ENCODE measurements at places on chromosomes 1 and 21. TPM values are rescaled to one million over a fixed set of nuclear protein-coding genes. Genes with fewer than 3 reads are reported as not detected.

Gene ALX3
- not detected for total RNA-seq

Gene MYOC
- 1.3 TPM for total RNA-seq

DNA sequence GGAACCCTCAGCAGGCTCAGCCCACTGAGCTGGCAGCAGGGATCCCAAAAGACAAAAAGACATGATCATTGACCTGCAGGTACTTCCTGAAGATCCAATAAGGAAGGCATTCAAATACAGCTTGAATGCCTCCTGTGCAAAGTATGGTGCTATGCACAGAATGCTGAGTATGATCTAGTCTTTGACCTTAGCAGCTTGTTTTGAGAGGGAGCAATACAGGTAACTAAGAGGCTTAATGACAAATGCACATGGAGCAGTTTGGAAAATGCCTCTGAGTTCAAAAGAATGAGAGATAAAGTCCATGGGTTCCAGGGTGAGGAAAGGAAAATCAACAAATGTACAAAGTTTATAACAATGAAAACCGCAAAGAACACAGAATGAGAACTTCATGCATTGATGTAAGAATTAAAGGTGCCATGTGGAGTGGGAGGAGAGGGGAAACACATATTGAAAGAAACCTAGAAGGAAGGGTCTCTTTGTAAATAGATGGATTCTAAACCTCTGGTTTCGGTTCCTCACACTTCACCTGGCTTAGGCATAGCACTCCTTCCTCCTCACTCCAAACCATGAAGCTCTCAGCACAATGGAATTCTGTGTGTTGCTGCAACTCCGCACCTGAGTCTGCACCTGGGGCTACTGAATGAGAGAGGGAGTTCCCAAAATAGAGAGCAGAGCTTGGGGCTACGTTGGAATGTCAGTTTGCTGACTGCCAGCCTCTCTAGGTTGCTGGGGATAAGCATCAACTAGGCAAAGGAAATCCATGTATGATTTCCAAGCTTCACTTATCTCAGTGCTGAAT, 77.6 kb downstream of the PLXNA2 start:
- peaks cover 13% of the 10 kb centered on the region for H3K4me1 ChIP-seq
- DNase-seq, result no peak
- H3K4me3 ChIP-seq, result no peak overlapping the region
- H3K27me3 ChIP-seq, result no peaks in the 10 kb centered on the region
- H3K27ac ChIP-seq, result no peak overlapping the region

DNA sequence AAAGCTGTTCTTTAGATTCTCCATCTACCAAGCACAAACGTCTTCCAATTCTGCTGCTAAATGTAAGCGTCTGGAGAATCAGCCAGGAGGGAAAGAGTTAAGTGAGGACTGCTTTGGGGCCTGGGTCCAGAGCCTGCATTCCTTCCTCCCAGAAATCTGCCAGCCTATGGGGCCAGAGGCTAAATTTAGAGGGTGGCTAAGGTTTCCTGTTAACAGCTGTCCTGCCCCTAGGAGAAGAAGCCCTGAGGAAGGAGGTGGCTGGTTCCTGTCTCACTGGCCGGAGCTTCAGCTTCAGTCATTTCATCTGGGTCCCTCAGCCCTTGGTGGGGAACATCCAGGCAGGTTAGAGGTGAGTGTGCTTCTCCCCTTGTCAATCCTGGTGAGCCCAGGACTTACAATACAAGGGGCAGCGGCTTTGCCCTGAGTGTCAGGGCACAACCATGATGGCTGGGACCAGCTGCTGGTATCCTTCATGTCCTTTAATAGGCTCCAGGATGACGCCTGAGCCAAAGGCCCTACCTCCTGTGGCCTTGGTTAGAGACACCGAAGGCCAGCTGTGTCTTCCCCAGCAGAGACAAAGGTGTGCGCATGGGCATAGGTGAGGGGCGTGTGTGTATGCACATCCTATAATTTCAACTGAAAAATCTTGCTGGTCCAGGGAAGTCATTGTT, at the start of gene STYXL2:
Gene STYXL2 (plus strand): TSS at position 230 of the 671 bp plus-strand sequence. CDS start 775 bp downstream, outside the sequence.
- no peak within 1 kb of the TSS for H3K27ac ChIP-seq
- H3K27me3 ChIP-seq, result no peaks in the 10 kb centered on the region
- H3K36me3 ChIP-seq, result no peaks in the 10 kb centered on the region
- peaks cover 3% of the 10 kb centered on the region for H3K4me1 ChIP-seq

GRCh38 chr1:180863158-180863775, 49.4 kb upstream of the KIAA1614 start:
- H3K4me1 ChIP-seq, result no peaks in the 10 kb centered on the region
- no peaks in the 10 kb centered on the region for H3K27me3 ChIP-seq
- no peak overlapping the region for H3K27ac ChIP-seq
- no peaks in the 10 kb centered on the region for H3K36me3 ChIP-seq
- DNase-seq, result peak; percentile 47

DNA sequence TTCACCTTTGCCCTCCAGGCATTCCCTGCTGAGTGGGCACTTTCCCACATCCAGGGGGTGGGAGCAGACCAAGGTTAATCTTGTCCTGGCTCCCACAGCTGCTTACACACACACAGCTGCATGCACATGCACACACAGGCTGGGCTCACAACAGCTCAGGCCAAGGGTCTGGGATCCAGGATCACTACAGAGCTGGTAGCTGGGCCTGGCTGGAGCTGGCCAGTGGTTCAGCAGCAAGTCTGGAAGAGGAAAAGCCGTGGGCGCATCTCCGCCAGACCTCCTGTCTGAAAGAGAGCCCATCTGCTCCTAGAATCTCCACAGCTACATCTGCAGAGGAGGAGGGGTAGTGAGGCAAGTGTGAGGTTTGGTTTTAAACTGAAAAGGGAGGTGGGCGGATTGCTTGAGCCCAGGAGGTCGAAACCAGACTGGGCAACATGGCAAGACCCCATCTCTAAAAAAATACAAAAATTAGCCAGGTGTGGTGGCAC, 3.8 kb downstream of the CDK18 start:
- peaks cover 5% of the 10 kb centered on the region for H3K4me1 ChIP-seq
- no peak overlapping the region for H3K27ac ChIP-seq
- H3K36me3 ChIP-seq, result no peaks in the 10 kb centered on the region
- no peaks in the 10 kb centered on the region for H3K27me3 ChIP-seq

GRCh38 chr1:238319957-238320356, 429.2 kb upstream of the ZP4 start:
- no peak overlapping the region for H3K27ac ChIP-seq
- no peak overlapping the region for H3K4me3 ChIP-seq
- no peaks in the 10 kb centered on the region for H3K4me1 ChIP-seq
- no peaks in the 10 kb centered on the region for H3K36me3 ChIP-seq

- no peaks in the 10 kb centered on the region for H3K4me1 ChIP-seq
- no peaks in the 10 kb centered on the region for H3K27me3 ChIP-seq
- DNase-seq, result no peak
- no peak overlapping the region for H3K27ac ChIP-seq
- no peak overlapping the region for H3K4me3 ChIP-seq
Observed at GRCh38 chr1:118340928-118341910, 156.2 kb upstream of the SPAG17 start.

DNA sequence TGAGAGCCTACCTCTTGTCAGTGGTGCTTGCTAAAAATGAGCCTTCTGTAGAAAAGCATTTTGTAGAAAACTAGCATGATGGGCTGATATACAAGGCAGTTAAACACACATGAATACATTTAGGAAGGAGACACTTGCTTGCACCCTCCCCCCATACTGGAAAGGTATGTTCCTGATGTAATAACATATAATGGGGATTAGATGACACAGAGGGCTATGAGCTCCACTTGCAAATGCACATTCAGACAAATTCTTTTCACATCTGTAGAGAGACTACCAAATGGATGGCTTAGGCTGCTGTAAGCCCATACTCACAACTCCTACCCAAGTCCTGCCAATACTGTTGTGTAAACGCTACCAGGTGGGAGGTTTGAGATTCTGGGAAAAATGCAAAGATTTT, 634.0 kb downstream of the SMYD3 start:
- no peak for DNase-seq
- no peaks in the 10 kb centered on the region for H3K4me1 ChIP-seq
- H3K27me3 ChIP-seq, result no peaks in the 10 kb centered on the region
- no peak overlapping the region for H3K4me3 ChIP-seq
- H3K27ac ChIP-seq, result no peak overlapping the region
